ENCODE measurements at places on chromosomes 6 and 20.

DNA sequence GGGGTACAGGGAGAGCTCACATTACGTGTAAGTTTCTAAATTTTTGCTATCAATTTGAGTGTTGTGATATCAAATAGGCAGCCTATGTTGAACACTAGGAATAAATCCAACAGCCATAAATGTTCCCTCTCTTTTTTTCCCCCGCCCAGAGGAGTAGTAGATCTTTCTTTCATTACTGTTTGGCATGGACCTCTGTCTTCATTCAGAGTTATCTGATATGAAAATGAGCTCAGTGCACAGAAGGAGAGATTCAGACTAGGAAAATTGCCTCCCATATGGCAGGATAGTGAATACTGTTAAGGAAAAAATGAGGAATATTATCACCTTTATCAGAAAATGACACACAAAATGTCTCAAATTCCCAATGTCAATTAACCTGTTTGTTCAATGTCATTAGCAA lies 110.0 kb upstream of the EYS start:
- H3K27ac ChIP-seq = no peak overlapping the region
- no peak for DNase-seq
- no peak overlapping the region for H3K4me3 ChIP-seq

GRCh38 chr20:60035486-60035885 lies 77.3 kb downstream of the CDH26 start:
- no peak for DNase-seq
- no peak overlapping the region for H3K4me3 ChIP-seq
- H3K4me1 ChIP-seq = no peaks in the 10 kb centered on the region
- H3K27ac ChIP-seq = no peak overlapping the region
- H3K36me3 ChIP-seq = no peaks in the 10 kb centered on the region
- no peaks in the 10 kb centered on the region for H3K27me3 ChIP-seq

GRCh38 chr6:12012558-12013306 lies 620 bp downstream of the HIVEP1 start:
- H3K4me1 ChIP-seq = no peaks in the 10 kb centered on the region
- H3K36me3 ChIP-seq = no peaks in the 10 kb centered on the region
- H3K27me3 ChIP-seq = no peaks in the 10 kb centered on the region
- H3K27ac ChIP-seq = peak overlapping the region; percentile 96
- H3K4me3 ChIP-seq = peak overlapping the region; percentile 87

DNA sequence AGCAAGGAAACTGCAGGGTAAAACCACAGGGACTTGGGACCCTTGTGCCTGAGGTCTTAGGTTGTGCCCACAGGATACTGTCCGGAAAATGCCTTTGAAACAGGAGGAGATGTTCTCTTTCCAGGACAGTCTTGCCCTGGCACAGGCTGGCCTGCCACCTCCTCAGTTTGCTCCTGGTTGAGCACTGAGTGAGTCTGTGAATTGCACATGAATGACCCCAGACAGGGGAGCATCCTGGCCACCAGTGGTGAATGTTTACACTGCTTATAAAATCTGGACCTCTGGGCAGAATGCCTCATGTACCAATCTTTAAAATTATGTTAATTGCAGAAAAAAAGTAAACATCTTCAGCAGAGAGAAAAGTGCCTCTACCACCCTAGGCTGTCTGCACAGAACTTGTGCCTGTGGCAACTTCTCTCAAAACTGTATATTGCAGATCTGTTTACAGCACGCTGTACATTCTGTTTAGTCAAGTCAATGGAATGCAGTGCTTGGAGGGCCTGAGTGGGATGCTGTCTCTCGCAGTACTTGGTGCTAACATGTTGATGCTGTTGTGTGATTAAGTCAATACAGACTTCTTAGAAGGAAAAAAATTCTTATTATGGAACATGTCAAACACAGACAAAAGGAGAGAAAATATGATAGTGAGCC lies 242.1 kb downstream of the SOD2 start:
- H3K4me1 ChIP-seq = no peaks in the 10 kb centered on the region
- H3K27me3 ChIP-seq = no peaks in the 10 kb centered on the region
- H3K27ac ChIP-seq = no peak overlapping the region
- no peak for DNase-seq
- H3K36me3 ChIP-seq = no peaks in the 10 kb centered on the region
- no peak overlapping the region for H3K4me3 ChIP-seq

- no peaks in the 10 kb centered on the region for H3K4me1 ChIP-seq
- H3K4me3 ChIP-seq = no peak within 1 kb of the TSS
- H3K36me3 ChIP-seq = no peaks in the 10 kb centered on the region
- no peak for DNase-seq
Measured at GRCh38 chr20:33079259-33079658, at the start of gene BPIFB4. Gene BPIFB4, plus strand, starts transcription at chr20:33079643. Its CDS starts 1,884 bp downstream, at chr20:33081527.

- H3K4me1 ChIP-seq = peaks cover 26% of the 10 kb centered on the region
- no peaks in the 10 kb centered on the region for H3K27me3 ChIP-seq
- H3K27ac ChIP-seq = peak overlapping the region; percentile 75
- no peak for DNase-seq
Measured at GRCh38 chr6:159981071-159981402, 12.2 kb downstream of the IGF2R start.

- H3K27me3 ChIP-seq = no peaks in the 10 kb centered on the region
- H3K4me1 ChIP-seq = no peaks in the 10 kb centered on the region
- DNase-seq = no peak
- H3K36me3 ChIP-seq = no peaks in the 10 kb centered on the region
- no peak overlapping the region for H3K27ac ChIP-seq
Measured at GRCh38 chr6:157510323-157511188, 129.6 kb downstream of the ZDHHC14 start.

GRCh38 chr6:45047573-45047972 lies 280.6 kb upstream of the RUNX2 start:
- no peaks in the 10 kb centered on the region for H3K27me3 ChIP-seq
- H3K36me3 ChIP-seq = no peaks in the 10 kb centered on the region
- DNase-seq = no peak
- H3K4me3 ChIP-seq = no peak overlapping the region
- H3K4me1 ChIP-seq = no peaks in the 10 kb centered on the region

GRCh38 chr6:30163918-30164654 lies 740 bp downstream of the TRIM15 start:
- no peaks in the 10 kb centered on the region for H3K36me3 ChIP-seq
- no peak overlapping the region for H3K4me3 ChIP-seq
- H3K27ac ChIP-seq = no peak overlapping the region
- no peak for DNase-seq
- H3K4me1 ChIP-seq = no peaks in the 10 kb centered on the region
- peaks cover 4% of the 10 kb centered on the region for H3K27me3 ChIP-seq

DNA sequence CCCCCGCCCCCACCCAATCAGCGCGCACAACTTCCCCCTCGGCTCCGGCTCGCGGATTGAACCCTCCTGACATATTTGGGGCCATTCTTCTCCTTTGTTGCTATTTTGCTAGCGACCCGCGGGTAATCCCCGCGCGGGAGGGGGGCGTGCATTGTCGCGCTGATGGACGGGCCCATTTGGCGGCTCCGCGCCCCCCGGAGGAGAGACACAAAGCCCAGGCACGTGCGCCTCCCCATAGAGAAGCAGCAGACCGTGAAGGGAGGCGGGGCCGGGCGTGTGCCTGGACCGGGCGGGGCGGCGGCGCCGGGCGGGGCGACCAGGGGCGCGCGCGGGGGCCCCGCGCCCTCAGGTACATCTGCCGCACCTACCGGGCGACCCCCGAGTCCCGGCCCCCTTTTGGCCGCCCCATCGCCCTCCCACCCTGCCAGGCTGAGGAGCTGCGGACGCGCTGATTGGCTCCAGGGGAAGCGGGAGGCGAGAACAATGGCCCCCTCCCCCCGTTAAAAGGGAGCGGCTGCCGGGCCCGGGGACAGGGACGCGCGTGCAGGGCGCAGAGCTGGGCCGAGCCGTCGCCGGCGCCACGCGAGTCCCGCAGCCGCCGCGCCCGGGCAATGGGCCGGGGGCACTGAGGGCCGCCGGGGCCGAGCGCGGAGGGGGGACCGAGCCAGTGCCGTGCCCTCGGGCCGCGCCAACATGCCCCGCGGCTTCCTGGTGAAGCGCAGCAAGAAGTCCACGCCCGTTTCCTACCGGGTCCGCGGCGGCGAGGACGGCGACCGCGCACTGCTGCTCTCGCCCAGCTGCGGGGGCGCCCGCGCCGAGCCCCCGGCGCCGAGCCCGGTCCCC lies at the start of gene INSM1:
TSS of gene INSM1 (plus strand) at position 530 of the 843 bp plus-strand sequence. CDS start at position 694, 164 bp downstream.
- no peak within 1 kb of the TSS for H3K4me3 ChIP-seq
- peaks cover 43% of the 10 kb centered on the region for H3K27me3 ChIP-seq
- no peaks in the 10 kb centered on the region for H3K36me3 ChIP-seq
- H3K4me1 ChIP-seq = no peaks in the 10 kb centered on the region
- H3K27ac ChIP-seq = no peak within 1 kb of the TSS

- no peaks in the 10 kb centered on the region for H3K4me1 ChIP-seq
- no peaks in the 10 kb centered on the region for H3K36me3 ChIP-seq
- H3K27ac ChIP-seq = no peak overlapping the region
- DNase-seq = no peak
Measured at GRCh38 chr20:23393996-23394775, 27.1 kb downstream of the NAPB start.

GRCh38 chr6:24922170-24922569 lies 13.6 kb downstream of the RIPOR2 start:
- H3K36me3 ChIP-seq = no peaks in the 10 kb centered on the region
- no peaks in the 10 kb centered on the region for H3K27me3 ChIP-seq
- H3K4me3 ChIP-seq = no peak overlapping the region
- no peaks in the 10 kb centered on the region for H3K4me1 ChIP-seq
- no peak for DNase-seq
- no peak overlapping the region for H3K27ac ChIP-seq

- DNase-seq = no peak
- H3K27me3 ChIP-seq = no peaks in the 10 kb centered on the region
- no peaks in the 10 kb centered on the region for H3K36me3 ChIP-seq
- no peak overlapping the region for H3K4me3 ChIP-seq
Measured at GRCh38 chr6:7604003-7604402, 14.0 kb downstream of the SNRNP48 start.

- no peaks in the 10 kb centered on the region for H3K27me3 ChIP-seq
- no peak overlapping the region for H3K4me3 ChIP-seq
- H3K36me3 ChIP-seq = no peaks in the 10 kb centered on the region
- no peak for DNase-seq
- no peak overlapping the region for H3K27ac ChIP-seq
- H3K4me1 ChIP-seq = no peaks in the 10 kb centered on the region
Measured at GRCh38 chr6:72890233-72890632, 268.4 kb downstream of the KCNQ5 start.

- H3K4me3 ChIP-seq = no peak overlapping the region
- no peaks in the 10 kb centered on the region for H3K4me1 ChIP-seq
- no peak for DNase-seq
Measured at GRCh38 chr6:163823577-163823976, 409.1 kb downstream of the QKI start.

DNA sequence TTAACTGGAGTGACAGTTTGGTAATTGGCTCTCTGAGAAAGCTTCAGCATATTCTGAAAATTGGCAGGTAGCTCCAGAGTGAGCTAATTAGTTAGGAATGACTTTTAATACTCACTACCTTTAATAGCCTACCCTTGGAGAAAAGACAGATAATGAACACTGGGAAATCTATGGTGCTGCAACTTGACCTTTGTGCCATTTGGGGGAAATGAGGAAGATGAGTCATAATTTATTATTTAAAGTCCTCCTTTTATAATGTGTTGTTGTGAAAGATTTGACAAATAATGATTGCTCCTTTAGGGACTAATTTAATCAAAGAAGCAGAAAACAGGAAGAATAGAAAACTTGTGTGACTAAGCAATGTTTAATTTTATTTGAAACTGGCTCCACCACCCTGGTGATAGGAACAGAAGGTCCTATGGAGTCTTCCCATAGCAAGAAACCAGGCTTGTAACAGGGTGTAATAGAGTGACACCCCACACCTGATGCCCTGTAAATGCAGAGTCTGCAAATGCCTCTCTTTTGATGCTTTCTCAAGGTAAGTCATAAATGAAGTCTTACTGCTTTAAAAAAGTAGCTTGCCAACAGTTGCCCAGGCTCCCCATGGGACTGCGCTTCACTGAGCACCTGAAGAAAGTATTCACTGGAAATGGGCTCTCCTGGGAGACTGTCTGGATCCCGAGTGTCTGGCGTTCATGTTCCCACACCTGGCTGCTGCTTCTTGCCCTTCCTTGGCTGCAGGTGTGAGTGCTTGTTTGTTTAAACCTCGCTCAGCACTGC lies 134.4 kb downstream of the LRRC1 start:
- no peaks in the 10 kb centered on the region for H3K4me1 ChIP-seq
- H3K4me3 ChIP-seq = no peak overlapping the region
- no peak for DNase-seq
- H3K36me3 ChIP-seq = no peaks in the 10 kb centered on the region

DNA sequence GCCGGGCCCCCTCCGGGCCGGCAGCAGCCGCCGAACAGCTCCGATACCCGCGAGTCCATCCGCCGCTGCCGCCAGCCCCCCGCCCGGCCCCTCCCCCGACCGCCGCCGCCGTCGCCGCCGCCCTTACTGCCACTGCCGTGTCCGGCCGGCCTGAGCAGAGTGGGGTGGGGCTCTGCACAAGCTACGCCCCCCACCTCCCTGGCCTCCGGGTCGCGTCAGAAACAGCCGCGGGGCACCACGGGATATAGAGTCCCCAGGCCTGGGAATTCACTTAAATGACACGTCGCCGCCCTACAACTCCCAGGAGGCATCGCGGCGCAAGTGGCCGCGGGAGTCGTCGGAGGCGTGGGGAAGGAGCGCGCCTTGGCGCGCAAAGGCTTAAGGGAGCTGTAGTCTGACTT lies at the start of gene GTPBP2:
TSS of gene GTPBP2 (minus strand) at position 161 of the 401 bp plus-strand sequence. CDS start at position 59, 102 bp downstream.
- peak; percentile 99 for DNase-seq
- peak within 1 kb of the TSS; percentile 95 for H3K27ac ChIP-seq
- peak within 1 kb of the TSS; percentile 97 for H3K4me3 ChIP-seq
- no peaks in the 10 kb centered on the region for H3K36me3 ChIP-seq

- H3K4me3 ChIP-seq = no peak overlapping the region
- no peak overlapping the region for H3K27ac ChIP-seq
- no peaks in the 10 kb centered on the region for H3K27me3 ChIP-seq
- no peaks in the 10 kb centered on the region for H3K4me1 ChIP-seq
- H3K36me3 ChIP-seq = no peaks in the 10 kb centered on the region
Measured at GRCh38 chr6:158487495-158487894, 72.4 kb upstream of the TMEM181 start.

GRCh38 chr20:47036091-47036870 lies 141.6 kb downstream of the EYA2 start:
- H3K27ac ChIP-seq = no peak overlapping the region
- H3K27me3 ChIP-seq = no peaks in the 10 kb centered on the region
- no peak overlapping the region for H3K4me3 ChIP-seq
- H3K36me3 ChIP-seq = no peaks in the 10 kb centered on the region

- H3K36me3 ChIP-seq = no peaks in the 10 kb centered on the region
- no peak overlapping the region for H3K27ac ChIP-seq
- no peaks in the 10 kb centered on the region for H3K27me3 ChIP-seq
- H3K4me1 ChIP-seq = no peaks in the 10 kb centered on the region
- no peak overlapping the region for H3K4me3 ChIP-seq
Measured at GRCh38 chr20:3515379-3516170, 44.8 kb downstream of the ATRN start.

- no peaks in the 10 kb centered on the region for H3K27me3 ChIP-seq
- H3K27ac ChIP-seq = no peak overlapping the region
- no peak for DNase-seq
- no peaks in the 10 kb centered on the region for H3K4me1 ChIP-seq
- H3K36me3 ChIP-seq = no peaks in the 10 kb centered on the region
Measured at GRCh38 chr6:1039191-1039590, 272.7 kb upstream of the FOXQ1 start.

GRCh38 chr6:31771992-31772358 lies 5.2 kb downstream of the VWA7 start:
- no peak overlapping the region for H3K4me3 ChIP-seq
- H3K36me3 ChIP-seq = no peaks in the 10 kb centered on the region
- DNase-seq = no peak
- no peaks in the 10 kb centered on the region for H3K27me3 ChIP-seq
- H3K4me1 ChIP-seq = peaks cover 6% of the 10 kb centered on the region
- no peak overlapping the region for H3K27ac ChIP-seq

GRCh38 chr20:31824554-31825313 lies 5.6 kb downstream of the MYLK2 start:
- no peaks in the 10 kb centered on the region for H3K27me3 ChIP-seq
- no peaks in the 10 kb centered on the region for H3K4me1 ChIP-seq
- no peak overlapping the region for H3K4me3 ChIP-seq
- no peaks in the 10 kb centered on the region for H3K36me3 ChIP-seq
